ENCODE measurements at places on chromosomes 3 and 15.
A peak's percentile ranks its signal among the peaks of the same experiment; 100 is the strongest.

DNA sequence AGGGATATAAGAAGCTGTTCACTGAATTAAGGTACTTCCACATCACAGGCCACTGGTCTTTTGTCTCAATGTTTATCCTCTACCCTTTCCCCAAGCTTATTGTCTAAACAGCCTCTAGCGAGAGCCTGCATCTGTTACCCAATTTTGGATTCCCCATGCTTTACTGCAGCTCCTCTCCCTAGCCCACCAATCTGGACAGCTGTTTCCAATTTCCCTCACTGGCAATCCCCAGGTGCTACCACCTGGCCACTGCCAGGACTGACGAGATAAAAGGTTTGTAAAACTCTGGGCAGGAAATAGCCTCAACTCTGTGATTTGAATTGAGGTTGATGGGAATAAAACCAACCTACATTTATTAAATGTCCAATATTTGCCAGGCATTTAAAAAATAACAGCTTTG, 58.0 kb upstream of the TEX9 start:
- no peak for DNase-seq

GRCh38 chr3:49411535-49411967, 225 bp downstream of the RHOA start:
- peak; percentile 41 for DNase-seq

DNA sequence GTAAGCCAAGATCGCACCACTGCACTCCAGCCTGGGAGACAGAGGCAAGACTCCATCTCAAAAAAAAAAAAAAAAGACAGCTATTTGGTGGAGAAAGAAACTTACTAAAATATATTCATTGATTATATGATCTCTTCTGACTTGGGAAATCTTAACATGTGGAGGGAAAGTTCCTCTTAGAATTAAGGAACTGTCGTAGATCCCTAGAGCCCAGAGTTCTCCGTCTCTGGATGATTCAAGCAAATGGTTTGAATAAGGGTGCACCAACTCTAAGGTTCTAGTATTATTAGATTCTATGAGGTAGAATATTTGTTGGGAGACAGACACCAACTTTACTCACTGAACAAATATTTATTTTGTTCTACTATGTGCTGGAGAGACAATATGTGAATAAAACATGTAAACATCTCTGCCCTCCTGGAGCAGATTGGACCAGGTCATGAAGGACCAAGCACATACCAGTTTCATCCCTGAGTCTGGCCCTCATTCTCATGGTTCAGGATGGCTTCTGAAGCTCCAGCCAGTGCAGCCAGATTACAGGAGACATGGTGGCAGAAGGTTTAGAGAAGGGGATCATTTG, 129.7 kb downstream of the MITF start:
- no peak for DNase-seq

DNA sequence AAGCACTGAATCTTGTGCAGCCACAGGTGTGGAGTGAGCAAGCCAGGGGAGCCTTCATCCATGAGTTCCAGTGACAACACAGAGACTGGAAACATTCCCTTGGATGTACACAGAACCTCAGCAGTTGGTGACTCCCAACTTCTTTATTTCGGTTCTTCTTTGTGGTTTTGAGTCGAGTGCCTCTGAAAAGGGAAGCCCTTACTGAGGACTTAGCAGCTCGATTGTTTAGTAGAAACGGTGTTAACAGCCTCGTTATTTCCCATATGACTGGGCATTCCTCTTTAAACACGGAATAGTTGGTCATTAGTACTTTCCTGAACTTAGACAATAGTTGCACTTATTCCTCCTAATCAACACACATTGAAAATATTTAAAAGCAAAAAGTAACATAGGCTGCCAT, 7.7 kb downstream of the SLCO3A1 start:
- no peak for DNase-seq

GRCh38 chr15:80918196-80918783, 71.3 kb downstream of the MESD start:
- no peak for DNase-seq

DNA sequence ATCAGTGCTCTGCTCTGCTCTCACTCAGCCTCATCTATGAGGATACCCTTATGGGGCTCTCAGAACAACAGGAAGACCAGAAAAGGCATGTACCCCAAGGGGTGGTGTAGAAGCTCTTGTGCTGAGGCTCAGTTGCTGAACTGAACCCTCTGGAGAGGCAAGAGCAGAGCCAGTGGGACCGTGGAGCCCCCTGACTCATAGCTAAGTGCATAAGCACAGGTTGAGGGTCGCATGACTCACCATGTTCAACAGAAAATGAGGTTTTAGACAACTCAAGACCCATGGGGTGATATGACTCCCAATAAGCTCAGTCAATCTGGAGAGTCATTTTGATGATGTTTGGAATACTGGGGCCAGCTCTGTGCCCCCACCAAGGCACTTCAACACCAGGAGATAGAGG, 37.3 kb downstream of the CRYGS start:
- DNase-seq = no peak

DNA sequence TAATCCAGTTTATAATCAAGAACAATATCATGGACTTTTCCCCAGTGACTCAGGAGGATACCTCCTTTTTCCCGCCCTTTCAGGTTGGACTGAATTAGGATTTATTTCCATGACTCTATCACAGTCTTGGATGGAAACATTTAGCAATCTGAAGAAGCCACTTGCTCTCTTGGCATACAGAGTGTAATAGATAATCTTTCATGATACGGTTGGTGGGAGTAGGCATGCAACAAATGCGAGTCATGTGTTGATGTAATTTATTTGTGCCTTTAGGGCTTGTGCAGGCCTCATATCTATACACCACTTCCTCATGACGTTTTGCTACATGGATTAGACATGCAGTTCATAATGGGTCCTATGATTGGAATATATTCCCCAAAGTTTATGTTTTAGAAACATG, 54.2 kb upstream of the MCTP2 start:
- no peak for DNase-seq

DNA sequence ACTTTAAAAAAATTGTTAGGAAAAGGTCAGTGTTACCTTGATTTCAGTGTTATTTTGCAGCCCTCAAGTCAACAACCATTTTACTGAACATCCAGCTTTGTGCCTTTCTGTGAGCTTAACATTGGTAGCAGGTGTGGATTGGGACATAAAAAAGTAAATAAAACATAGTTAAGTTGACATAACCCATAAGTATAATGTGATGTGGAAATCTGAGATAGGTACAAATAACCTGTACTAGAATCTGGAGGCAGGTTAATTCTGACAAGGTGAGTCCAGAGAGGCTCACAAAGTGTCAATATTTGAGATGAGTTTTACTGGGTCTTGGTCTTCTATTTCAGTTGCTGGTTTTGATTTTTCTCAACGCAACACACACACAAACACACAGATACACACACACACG, 151.3 kb downstream of the LPP start:
- no peak for DNase-seq

DNA sequence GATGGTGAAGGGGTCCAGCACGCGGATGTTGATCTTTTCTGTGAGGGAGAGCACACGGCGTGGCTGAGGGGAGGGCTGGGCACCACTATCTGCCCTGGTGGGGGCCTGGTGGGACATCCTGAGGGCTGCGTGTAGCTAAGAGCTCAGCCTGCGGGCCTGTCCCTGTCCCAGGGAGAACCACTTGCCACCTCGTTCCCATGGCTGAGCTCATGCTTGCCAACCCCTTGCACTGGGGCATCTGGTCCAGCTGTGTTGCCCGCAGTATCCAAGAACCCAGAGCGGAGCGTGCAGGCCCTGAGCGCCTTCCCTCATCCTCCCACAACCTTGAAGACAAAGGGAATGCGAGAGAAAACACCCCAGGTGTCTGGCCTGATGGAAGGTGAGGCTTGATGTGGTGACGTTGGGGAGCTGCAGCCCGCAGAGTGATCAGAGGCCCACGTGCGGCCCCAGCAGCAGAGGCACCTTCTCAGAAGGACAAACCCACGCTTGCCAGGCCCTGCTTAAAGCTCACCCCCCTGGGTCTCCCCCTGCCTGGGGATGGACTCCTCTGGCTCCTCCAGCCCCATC, 28.9 kb downstream of the TKT start:
- DNase-seq = no peak

DNA sequence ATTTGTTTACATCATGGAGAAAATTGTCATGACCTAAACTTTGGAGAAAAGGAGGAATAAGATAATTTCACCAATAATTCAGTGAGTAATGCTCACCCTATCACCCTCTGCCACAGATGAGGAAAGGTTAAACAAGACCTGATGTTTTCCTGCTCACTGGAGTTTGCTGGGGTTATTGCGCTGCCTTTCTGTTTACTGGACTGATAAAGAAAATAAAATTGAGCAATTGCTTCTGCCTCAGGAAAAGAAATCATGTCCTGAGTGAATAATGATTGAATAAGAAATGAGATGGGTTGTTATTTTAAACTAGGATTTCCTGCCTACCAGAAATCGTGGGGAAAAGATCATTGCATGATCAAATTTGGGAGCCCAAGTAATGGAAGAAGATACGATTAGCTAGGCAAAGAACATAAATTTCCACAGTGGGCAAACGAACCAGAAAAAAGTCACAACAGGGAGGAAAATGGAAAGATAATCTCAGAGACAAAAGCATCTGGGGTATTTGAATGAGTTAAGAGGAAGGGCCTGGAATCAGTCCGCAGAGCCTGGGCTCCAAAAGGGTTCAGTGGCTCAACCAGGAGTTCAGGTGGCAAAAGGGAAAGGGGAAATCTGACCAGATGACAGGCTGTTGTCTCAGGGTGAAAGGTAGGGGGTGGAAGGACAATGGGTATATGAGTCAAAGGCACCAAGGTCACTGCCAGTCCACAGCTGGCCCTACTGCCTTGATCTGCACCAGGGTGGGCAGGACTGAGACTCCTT, 146.8 kb downstream of the FAM43A start:
- no peak for DNase-seq

DNA sequence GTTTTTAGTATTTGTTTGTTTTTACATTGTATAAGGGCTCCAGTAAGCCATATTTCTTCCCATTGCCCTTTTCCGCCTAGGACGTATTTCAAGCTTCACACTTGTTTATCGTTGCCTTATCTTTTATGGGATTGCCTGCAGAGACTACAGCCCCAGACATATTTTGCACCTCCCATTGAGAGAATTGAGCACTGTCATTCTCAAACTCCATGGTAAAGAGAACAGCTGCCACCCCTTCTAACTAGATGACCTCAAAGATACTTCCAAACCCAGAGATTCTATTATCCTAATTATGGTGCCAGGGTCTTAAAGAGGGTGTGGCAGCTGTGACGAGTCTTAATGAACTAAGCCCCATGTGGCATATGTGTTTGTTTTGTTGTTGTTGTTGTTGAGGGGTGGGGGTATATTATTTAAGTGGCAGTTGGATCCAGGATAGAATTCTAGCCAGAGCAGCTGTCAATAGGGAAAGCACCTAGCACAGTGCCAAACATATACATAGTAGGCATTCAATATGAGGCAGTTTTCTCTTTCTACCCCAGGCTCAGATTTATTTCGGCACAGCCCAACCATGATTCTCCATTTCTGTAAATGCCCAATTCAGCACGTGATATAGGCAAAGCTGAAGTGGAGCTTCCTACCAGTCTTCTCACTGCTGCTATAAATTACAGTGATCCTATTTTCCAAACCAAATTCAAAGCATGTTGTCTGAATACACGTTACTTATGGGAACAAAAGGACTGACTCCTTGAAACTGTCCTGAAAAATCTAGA, 932 bp upstream of the TP53BP1 start:
- no peak for DNase-seq

- no peak for DNase-seq
Observed at GRCh38 chr3:122025296-122025695, 3.2 kb upstream of the ILDR1 start.

- DNase-seq = peak; percentile 50
Observed at GRCh38 chr15:68055224-68055705, 1.1 kb downstream of the PIAS1 start.

GRCh38 chr3:94811836-94812235, 749.0 kb downstream of the NSUN3 start:
- DNase-seq = no peak

DNA sequence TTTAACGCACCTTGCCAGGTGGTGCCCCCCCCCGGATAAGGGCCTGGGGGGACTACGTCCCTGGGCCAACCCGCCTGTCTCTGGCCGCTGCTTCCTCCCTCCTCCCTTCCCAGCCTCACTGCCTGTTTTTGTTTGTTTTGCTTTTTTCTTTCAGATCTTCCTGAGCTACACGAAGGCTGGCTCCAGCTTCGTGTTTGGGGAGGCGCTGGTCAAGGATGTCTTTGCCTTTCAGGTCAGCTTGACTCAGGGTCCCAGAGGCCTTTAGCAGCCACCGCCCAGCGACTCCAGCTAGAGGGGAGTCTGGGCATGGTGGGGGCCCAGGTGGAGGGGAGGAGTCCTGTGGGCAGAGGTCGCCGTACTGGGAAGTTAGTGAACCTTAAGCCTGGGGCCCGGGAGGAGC, 24.1 kb downstream of the SLC28A1 start:
- DNase-seq = no peak

GRCh38 chr3:153657046-153657445, 464.1 kb upstream of the ARHGEF26 start:
- no peak for DNase-seq

DNA sequence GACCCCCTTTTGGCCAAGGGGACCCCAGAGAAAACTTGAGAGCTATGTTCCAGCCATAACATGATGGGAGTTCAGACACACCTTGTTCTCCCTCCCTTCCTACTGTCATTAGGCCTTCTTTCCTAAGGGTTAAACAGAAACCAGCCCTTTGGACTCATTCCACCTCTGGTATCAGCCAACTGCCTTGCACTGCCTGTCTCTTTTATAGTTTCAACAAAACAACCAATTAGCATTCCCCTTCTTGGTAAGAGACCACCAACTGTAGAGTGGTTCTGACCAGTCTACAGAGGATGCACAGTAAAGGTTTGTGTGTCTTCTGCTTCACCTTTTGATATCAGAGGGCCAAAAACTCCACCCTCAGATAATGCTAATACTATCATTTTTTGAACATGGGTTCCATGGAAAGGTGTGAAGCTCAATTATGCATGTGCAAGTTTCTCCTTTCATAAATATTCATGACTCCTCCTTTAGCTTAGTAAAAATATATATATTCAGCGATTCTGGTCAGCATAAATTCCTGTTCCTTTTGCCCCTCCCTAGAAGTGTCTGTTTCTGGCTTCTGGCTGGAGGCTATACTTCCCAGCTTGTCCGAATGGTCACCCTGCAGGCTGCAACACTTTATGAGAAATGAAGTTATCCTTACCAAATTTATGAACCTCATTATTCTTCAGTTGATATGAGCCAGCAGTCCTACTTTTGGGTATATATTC, 55.9 kb downstream of the SERP1 start:
- no peak for DNase-seq

DNA sequence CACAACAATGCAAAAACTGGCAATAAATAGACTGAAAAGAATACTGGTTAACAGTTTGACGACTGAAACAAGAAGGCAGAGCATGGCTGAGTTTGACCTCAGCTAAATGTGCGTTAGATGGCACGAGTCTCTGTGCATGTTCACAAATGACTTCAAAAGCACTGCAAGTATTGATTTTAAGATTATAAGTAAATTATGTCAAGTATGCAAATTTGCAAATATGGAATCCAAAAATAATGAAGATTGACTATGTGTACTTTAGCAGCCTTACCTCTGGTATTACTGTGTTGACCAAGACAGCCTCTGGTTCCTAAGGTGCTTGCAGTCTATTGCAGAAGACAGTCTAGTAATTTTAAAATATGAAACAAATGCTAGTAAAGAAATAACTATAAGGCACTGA, 2.6 kb upstream of the EIF5A2 start:
- DNase-seq = no peak

GRCh38 chr3:188339410-188340295, 185.7 kb downstream of the LPP start:
- no peak for DNase-seq

Data from T-helper 2 cell (primary cell).